ENCODE measurements at places on chromosomes 16 and 17.

DNA sequence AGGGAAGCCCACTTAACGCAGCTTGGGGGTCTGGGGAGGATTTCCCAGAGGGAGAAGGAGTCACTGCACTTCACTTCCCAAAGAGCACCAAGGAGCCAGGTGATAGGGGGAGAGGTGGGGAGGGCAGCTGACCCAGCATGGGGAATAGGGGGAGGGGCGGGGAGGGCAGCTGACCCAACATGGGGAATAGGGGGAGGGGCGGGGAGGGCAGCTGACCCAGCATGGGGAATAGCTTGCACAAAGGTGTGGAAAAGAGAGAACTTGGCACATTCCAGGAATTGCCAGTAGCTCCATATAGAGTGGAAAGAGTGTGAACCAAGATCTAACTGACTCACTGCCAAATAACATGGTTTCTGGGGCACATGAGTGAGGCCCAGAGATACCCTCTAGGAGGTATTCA lies 110.3 kb downstream of the CCT6B start:
- no peak for DNase-seq

DNA sequence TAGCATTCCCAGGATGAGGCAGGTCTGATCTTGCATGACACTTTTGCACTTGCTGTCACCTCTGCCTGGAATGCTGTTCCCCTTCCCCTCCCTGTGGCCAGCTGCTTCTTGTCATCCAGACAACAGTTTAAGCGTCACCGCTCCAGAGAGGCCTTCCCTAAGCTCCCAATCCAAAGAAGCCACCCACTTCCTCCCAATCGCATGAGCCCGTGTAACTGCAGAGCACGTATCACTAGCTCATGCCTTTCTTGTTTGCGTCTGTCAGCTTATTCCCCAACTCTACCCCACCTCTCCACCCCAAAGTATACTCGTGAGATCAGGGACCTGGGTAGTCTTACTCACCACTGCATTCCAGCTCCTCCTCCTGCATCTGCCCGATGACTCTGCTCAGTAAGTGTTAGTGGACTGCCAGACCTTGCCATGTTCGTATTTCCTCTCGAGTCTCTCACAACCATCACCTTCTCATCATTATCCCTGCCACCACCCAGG lies 92.8 kb downstream of the GAS7 start:
- DNase-seq = no peak

DNA sequence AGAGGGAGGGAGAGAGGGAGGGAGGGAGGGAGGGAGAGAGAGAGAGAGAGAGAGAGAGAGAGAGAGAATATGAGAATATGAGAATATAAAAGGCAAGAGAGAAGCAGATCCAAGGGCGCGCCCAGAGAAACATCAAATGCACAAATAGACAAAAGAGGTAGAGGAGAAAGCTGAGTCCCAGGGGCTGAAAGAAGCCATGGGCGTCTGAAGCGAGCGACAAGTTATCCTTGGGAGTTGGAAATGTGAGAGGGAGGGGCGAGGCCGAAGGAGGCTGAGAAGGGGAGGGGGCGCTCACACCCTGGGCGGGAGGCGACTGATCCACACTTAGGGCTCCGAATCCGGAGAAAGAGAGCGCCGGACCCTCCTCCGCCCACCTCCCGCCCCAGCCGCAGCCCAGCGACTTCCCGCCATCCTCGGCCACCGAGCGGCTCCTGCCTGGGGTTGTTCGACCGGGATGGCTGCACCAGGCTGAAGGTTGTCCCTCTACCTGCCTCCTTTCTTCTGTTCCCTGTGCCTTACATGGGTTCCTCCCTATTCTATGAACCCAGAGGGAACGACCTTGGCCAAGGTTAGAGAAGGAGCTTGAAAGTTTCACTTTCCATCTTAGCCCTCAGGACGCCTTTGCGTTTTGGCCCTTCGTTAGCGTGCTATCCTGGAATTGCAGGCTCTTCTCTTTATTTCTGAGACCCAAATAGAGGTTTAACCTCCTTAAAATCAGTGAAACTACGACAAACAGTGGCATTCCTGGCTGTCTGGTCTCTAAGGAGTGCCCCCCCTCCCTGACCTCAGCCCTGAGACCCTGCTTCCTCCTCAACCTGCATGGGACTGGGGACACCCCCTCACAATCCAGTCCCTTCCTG lies 21.2 kb upstream of the HOXB9 start:
- DNase-seq = no peak

GRCh38 chr16:66091471-66091891 lies 275.0 kb upstream of the CDH5 start:
- DNase-seq = no peak

- DNase-seq = no peak
Observed at GRCh38 chr17:81238490-81238814, 403 bp downstream of the TEPSIN start.

DNA sequence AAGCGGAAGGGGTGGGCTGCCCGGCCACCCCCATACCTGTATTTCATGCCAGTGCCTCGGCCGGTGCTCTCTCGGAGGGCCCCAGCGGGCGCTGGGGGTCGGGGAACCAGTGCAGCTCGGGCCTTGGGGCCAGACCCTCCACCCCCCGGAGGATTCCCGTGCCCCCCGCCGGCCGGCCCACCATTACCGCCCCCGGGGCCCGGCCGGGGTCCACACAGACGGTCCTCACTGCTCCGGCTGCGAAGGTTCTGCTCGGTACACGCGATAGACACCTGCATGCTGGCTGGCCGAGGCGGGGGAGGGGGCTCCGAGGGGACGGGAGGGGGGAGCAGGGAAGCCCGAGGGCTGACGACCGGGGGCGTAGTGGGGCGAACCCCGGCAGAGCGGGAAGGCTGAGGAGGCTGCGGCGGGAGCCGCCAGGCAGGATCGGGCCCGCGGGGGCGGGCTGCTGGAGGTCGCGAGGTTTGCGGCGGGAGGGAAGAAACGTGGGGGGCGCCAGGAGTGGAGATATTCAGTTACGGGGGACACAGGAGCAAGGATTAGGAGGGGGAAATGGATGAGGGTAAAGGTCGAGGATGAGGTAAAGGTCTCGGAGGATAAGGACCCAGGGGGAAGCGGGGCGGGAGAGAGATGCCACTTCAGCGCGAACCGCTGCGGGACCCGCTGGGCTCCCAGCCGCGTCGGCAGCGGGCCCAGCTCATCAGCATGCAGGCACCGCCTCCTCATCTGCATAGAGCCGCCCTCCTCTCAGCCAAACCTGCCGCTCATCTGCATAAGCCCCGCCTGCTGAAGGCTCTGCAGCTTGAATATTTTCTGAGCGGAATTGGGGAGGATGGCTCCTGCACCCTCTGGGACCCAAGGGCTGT lies at the start of gene KCNAB3:
Gene KCNAB3 (minus strand): TSS at position 699 of the 866 bp plus-strand sequence. CDS start 421 bp downstream, at position 278.
- no peak for DNase-seq

- no peak for DNase-seq
Observed at GRCh38 chr16:11583166-11583565, 3.6 kb downstream of the LITAF start.

- DNase-seq = no peak
Observed at GRCh38 chr17:64155129-64155528, 25.2 kb upstream of the ERN1 start.

DNA sequence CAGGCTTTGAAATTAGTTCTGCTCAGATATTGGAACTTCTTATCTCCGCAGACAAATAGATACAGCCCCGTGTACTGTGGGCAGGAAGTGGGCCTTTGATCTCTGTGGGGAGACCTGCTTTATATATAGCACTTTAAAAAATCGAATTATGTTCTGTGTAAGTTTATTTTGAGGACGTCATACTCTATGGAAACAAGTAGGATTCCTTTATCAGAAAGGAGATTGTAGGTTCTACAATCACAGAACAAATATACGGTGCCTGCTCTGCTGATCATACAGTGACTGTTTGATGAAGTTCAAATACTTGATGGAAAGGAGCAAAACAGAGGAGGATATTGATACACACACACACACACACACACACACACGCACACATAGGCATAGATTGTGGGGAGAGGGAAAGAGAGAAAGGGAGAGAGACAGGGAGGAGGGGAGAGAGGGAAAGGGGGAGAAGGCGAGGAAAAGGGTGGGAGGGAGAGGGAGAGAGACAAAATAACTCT lies 14.7 kb upstream of the TMEM220 start:
- no peak for DNase-seq

GRCh38 chr16:11291091-11291703 lies 10.1 kb upstream of the PRM1 start:
- DNase-seq = no peak

GRCh38 chr16:83928341-83929055 lies 24.5 kb upstream of the OSGIN1 start:
- no peak for DNase-seq

- DNase-seq = no peak
Observed at GRCh38 chr17:1810450-1811103, 19.1 kb downstream of the SMYD4 start.
